Hepatocyte (in vitro differentiated cells): ENCODE measurements at places on chromosomes 6 and 20.

DNA sequence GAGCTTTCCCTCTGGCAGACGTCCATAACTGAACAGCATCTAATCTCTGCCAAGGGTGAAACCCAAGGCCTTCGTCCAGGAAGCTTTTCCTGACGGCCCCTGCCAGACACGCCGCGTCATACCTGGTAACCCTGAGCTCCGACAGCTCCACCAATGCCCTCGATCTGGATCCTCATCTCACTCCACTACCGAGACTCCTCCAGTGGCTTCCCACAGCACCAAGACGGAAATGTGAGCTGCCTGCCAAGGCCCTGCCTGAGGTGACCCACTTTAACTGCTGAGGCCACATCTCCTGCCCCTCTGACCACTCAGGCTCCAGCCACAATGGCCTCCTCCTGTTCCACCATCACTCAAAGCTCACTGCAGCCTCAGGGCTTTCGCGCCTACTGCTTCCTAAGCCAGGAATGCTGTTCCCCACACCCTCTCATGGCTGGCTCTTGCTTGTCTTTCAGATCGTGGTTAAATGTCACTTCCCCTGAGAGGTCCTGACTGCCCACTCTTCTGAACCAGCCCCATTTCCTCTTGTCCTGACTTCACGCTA, 143.2 kb downstream of the PREX1 start:
- no peak for DNase-seq

DNA sequence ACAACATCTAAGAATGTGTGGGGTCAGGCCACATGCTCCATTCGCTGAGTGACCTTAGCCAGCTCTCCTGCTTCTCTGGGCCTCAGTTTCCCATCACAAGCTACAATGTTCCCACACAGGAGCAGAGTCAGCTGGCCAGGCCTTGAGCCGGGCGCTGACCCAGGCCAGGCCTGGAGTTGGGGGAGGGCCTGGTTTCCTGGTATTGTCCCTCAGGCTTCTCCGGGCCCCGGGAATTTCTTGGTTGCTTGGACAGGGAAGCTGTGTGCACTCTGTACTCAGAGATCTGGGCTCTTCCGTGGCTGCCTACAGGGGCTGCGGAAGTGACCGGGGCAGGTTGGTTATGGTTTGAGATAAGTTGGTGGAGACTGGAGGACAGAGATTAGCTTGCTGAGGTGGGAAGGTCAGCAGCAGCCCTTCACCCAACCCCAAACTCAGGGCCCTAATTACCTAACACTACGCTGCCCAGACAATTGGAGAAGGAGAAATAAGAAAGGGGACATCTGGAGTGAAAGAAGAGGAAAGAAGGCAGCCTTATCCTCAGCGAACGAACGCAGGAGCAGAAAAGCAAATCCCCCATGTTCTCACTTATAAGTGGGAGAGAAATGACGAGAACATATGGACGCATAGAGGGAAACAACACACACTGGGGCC, 6.2 kb downstream of the TGM2 start:
- peak; percentile 37 for DNase-seq

- no peak for DNase-seq
Observed at GRCh38 chr20:63080411-63080810, 73.6 kb upstream of the BHLHE23 start.

DNA sequence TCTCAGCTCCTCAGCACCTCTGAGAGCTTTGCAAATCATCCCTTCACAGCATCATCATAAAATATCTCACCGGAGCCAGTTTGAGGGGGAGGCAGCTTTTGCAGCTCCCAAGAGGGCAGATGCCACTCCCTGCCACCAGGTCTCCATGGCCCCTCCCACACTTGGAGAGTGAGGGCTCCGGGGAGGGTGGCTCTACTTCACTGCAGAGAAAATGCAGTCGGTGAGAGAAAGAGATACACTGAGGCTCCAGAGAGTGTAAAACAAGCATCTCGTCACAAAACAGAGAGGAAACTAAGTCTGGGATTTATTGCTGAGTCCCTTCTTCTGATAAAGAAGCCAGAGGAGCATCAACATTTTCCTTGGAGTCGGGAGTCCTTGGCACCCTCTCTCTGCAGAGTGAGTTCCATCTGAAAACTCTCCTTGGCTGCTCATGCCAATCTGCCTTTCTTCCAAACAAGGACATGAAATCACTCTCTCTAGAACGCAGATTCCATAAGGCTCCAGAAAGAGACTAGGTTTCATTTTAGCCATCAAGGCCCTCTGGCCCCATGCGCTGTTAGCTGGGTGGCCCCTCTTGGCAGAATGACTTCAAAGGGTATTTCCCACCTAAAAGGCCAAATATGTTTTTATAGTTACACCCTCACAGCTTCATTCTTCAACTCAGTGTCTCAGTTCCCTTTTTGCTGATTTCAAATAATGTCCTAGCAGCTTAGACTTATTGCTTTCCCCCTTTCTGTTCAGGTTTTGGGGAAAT, 70.6 kb upstream of the F13A1 start:
- DNase-seq, result no peak

DNA sequence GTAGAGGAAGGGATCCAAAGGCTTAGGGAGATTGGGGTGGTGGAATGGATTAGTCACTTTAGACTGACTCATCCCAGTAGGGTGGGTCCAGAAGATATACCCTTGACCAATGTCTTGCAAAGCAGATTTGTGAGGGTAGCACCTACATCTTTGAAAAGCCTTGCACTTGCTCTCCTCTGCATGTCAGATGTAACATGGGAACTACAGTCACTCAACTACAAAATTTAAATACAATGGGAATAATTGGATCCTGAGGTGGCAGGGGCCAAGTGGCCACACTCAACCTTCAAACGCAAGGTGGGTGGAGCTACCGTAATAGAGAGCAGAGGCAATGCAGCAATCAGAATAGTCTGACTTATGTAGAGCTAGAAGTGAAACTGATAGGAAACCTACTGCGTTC, 71.2 kb downstream of the ME1 start:
- DNase-seq, result no peak

DNA sequence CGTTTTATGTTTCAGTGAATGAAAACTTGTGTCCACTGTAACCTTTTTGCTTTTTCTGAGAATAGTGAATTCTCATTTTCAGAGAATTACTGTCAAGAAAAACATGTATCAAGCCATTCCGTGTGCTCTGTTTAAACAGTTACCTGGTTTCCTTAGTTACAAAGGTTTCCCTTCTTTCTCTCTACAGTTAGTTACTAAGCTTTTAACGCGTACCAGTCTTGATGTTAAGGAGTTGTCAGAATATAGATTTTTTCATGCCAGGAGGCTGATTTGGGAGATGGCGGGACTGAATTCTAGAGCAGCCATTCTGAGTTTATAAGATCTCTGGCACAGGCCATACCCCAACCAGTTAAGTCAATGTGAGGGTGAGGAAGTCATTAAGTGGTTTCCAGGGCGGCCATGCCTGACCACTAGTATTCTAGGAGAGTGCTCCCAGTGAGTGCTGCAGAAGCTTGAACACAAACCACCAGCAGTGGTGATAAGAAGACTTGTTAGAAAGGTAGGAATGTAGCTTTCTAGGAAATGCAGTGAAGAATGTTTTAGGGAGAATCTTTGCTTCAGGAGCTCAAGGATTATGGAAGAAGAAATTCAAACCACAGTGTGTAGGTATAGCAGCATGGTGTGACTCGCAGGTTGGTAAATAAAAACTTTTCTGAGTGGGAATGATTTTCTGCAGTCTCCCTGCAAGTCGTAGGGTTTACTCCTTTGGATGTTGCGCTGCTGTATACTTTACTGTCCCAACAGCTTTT, 112.9 kb downstream of the JARID2 start:
- DNase-seq, result no peak

GRCh38 chr20:20780127-20780824, 67.8 kb upstream of the RALGAPA2 start:
- peak; percentile 49 for DNase-seq

- no peak for DNase-seq
Observed at GRCh38 chr20:5688431-5688972, 61.7 kb upstream of the SHLD1 start.
